ENCODE measurements at places on chromosomes 1 and 21.

DNA sequence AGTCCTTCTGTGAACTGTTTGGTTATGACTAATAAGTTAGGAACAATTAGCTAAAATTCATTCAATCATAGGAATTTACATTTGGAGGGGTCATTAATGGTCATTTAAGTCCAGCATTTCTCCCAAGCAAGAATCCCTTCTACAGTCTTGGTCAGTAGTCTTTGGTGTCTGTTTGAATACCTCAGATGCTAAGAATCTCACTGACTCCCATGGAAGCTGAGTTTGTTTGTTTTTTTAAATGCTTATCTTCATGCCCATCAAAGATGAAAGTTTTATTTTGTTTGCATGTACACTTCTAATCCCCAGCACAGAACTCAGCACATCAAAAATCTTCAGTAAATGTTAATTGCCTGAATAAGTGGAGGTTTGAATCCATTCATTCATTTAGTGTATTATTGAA lies 41.3 kb upstream of the SLC44A3 start:
- no peak for DNase-seq

DNA sequence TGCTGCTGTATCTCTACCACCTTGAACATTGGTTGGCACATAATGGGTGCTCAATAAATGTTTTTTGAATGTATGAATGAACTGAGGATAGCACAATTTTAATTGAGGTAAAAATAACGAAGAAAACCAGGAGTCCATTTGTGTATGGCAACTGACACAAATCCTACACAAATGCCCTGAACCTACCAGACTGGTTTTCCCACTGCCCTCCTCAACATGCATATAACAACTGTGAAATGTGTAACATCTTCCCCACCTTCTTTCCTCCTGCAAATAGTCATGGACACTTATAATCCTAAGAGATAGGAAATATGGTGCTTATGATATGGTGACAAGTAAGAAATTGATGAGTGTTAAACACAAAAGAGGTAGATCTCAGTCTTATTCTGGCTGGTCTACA lies 9.9 kb upstream of the LMO4 start:
- DNase-seq: no peak

DNA sequence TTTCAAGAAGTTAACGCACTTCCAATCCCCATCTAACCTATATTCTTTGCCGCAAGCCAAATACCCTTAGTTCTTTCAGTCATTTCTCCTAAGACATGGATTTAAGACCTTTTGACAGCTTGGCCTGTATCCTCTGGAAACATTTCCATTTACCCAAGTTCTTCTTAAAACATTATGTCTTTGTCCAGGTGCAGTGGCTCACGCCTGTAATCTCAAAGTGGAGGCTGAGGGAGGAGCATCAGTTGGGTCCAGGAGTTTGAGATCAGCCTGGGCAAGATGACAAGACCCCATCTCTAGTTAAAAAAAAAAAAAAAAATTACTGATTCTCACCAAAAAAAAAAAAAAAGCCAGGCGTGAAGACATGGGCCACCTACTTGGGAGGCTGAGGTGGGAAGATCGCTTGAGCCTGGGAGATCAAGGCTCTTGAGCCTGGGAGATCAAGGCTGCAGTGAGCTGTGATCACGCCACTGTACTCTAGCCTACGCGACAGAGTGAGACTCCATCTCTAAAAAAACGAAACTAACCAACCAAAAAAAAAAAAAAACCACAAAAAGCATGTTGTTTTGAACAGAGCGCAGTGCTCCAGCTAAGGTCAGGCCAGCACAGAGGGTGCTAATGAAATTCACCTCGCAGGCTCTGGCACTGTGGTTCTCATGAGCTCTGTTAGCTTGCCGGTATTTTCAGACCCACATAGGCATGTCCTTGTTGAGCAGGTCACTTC lies 36.0 kb downstream of the NUAK2 start:
- DNase-seq: peak; percentile 53

DNA sequence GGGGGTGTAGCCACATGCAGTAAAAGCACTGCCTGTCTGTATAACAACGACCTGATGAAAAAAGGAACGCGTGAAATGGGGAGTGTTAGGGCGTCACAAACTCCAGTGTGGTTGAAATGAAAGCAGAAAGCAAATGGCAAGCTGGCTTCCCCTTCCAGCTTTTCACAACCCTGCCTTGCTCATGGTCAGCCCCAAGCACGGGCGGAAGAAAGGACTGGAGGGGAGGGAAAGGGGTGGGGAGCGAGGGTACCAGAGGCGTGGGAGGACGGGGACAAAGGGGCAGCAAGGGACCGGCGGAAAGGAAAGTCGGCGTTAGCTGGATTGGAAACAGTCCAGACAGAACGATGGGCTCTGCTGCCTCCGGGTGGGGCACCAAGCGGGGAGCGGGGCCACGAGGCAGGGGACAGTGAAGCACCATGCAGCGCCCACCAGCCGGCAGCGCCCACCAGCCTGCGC lies 9.6 kb downstream of the VPS26C start:
- no peak for DNase-seq

DNA sequence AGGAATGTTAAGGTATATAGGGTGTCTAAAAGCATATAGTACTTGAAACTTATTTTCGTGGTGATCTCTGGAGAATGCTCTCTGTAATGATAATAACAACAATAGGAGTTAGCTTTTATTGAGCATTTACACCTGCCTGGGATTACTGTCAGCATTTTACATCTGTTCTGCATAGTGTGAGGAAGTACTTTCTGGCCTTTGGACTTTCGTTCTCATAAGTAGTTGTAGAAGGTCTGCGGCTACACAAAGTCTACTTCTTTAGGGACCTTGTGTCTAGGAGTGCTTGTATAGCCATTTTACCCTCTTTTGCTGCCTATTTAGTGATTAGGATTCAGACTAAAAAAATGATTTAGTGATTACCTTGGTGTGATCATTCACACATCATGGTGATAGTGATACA lies 103.6 kb upstream of the GPR52 start:
- DNase-seq: no peak

- no peak for DNase-seq
These were observed 26.7 kb downstream of the HLX start for GRCh38 chr1:220905650-220906560.

GRCh38 chr1:212754193-212754592 lies 37.4 kb downstream of the NSL1 start:
- DNase-seq: no peak

DNA sequence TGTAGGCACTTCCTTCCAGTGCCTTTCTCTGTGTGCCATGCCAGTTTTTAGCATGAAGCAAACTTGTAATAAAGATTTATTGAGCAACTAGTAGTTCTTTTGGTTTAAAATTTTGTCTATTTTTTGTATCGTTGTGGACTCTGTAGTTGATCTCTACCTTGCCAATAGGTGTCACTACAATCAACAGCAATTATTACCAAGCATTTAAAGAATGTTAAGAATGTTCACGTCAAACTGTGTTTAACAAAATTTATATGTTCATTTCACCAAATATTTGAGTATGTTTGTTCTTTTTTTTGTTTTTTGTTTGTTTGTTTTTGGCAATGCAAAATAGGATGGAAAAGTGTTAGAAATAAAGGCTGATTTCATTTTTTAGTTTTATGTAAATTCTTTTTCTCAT lies 208.1 kb downstream of the PATJ start:
- no peak for DNase-seq

DNA sequence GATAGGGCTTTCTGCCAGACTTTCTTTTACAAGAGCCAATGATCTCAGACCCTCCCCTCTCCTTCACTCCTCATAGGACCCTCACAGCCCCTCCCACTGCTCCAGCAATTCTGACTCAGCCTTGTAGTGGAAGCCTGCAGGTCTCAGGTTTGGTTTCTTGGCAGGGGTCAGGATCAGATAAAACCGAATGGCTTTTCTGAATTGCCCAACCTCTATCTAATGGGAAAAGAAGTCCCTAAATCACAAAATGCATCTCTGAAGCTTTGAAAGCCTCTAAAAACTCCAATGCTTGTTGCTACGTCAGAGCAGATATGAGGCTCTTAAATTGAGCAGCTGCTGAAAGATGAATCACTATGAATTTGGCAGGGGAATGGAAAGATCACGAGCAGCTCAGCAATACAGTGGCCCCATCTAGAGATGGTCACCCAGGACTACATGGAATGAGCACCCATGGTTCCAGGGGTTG lies 74.5 kb downstream of the NID1 start:
- no peak for DNase-seq

DNA sequence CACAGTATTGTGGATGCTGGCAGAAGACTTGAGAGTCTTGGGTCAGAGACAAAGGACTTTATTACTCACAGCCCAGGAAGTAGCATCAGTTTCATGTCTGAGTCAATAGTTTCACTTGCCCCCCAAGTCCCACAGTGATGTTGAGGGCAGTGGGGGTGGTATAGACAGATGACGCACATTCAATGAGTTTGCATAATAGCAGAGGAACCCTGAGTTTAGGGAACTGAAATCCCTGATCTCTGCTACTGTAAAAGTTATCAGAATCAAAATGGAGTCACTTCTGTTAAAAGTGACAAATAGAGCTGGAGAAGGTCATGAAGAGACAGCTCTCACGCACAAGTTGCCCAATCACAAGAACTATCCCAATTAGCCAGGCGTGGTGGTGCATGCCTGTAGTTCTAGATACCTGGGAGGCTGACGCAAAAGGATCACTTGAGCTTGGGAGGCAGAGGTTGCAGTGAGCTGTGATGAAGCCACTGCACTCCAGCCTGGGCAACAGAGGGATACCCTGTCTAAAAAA lies 11.5 kb upstream of the HCRTR1 start:
- no peak for DNase-seq

DNA sequence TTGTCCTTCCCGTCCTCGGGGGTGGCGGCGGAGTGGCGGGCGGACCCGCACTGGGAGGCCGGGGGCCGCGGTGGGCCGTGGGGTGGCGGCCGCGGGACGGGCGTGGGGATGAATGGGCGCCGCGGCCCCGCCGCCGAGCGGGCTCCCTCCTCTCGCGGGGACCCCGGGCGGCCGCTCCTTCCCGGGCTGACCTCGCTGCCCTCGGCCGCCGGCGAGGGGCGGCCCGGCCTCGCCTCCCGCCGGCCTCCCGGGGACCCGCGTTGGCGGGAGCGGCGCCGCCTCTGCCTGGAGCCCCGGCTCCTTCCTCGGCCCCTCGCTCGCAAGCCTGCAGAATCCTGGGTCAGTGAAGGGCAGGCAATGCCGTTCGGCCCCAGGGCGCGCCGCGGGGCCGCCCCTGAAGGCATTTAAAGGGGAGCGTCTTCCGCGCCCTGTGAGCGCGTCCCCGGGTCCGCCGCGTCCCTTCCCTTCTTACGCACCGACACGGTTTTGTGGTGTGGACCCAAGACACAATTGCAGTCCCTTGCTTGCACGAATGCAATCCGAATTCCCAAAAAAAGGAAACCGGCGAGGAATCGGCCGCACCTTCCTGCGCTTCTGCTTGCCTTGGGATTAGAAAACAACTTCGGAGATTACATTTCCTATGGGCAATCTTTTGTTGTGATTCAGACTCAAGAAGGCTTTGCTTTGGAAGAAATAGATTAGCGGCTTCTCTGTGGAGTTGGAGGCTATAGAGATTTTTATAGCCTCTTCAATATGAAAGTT lies 776 bp downstream of the ITSN1 start:
- DNase-seq: no peak

GRCh38 chr1:177865807-177866206 lies 104.1 kb downstream of the SEC16B start:
- DNase-seq: no peak

- no peak for DNase-seq
These were observed 707 bp upstream of the KLHL21 start for GRCh38 chr1:6603238-6603914.

GRCh38 chr1:206001476-206001888 lies 1.7 kb downstream of the RAB7B start:
- no peak for DNase-seq

GRCh38 chr1:69321311-69321710 lies 246.4 kb upstream of the LRRC7 start:
- DNase-seq: no peak

- DNase-seq: no peak
These were observed 9.9 kb downstream of the SZRD1 start for GRCh38 chr1:16376971-16377370.

- DNase-seq: no peak
These were observed 298.4 kb downstream of the USP25 start for GRCh38 chr21:16028142-16028541.

- no peak for DNase-seq
These were observed 3.4 kb downstream of the LRRC71 start for GRCh38 chr1:156923670-156924477.

DNA sequence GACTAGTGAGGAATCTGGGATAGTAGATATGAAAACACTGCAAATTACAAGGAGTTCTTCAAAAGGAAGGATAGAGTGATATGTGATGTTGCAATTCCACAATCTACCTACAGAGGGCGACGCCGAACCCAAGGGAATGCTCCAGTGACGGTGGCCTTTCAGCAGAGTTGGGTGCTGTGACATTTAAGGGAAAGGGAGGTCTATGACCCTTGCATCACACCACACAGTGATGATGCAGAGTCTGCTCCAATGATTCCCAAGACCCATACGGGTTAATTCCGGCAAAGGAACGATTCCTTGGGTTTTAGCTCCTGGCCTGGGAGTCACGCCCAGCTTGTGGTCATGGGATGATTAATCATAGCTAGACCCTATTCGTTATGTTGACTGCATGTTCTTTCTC lies 123.0 kb upstream of the IGSF21 start:
- no peak for DNase-seq

- DNase-seq: no peak
These were observed 98.2 kb downstream of the TNFSF18 start for GRCh38 chr1:172952516-172952915.

DNA sequence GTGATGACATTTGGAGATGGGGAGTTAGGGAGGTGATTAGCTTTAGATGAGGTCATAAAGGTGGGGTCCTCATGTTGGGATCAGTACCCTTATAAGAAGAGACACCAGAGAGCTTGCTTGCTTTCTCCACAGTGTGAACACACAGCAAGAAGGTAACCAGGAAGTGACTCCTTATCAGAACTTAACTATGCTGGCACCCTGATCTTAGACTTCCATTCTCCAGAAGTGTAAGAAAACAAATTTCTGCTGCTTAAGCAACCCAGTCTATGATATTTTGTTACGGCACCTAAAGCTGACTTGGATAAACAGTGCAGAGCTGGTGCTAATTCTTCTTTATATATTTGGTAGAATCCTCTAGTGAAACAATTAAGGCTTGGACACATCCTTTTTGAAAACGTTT lies 346.0 kb downstream of the AGBL4 start:
- no peak for DNase-seq

- DNase-seq: no peak
These were observed 427.1 kb upstream of the ESRRG start for GRCh38 chr1:217150366-217150765.

- no peak for DNase-seq
These were observed 8.9 kb upstream of the PDE9A start for GRCh38 chr21:42644223-42645208.

DNA sequence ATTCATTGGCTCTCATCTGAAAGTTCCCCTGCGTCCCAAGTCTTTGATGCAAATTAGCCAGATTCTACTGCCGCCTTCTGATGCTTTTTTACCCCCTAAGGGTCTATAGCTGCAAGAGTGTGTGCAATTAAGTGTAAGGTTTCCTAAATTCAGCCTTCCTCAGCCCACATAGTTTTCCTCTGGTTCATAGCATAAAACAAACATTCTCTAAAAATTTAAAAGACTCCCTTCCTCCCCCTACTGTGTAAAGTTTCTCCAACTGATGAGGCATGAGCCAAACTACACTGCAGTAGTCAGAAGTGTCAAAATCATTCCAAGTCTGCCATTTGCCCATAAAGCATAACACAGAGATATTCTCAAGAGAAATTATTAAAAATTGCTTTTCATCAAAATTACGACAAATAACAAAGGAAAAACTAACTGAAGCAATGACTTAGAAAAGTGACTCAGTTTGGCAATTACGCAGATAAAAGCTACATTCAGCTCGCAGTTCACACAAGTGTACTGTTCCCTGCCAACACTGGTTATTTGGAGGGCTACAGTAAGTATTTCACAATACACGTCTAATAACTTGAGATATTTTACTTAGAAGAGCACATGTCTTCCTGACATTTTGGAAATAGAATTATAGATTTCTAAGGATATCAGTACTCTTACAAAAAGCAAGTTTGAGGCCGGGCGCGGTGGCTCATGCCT lies 15.4 kb downstream of the KCNH1 start:
- DNase-seq: no peak

All from NCI-H2107 (cell line).